ENCODE measurements at places on chromosomes 6 and 20.

DNA sequence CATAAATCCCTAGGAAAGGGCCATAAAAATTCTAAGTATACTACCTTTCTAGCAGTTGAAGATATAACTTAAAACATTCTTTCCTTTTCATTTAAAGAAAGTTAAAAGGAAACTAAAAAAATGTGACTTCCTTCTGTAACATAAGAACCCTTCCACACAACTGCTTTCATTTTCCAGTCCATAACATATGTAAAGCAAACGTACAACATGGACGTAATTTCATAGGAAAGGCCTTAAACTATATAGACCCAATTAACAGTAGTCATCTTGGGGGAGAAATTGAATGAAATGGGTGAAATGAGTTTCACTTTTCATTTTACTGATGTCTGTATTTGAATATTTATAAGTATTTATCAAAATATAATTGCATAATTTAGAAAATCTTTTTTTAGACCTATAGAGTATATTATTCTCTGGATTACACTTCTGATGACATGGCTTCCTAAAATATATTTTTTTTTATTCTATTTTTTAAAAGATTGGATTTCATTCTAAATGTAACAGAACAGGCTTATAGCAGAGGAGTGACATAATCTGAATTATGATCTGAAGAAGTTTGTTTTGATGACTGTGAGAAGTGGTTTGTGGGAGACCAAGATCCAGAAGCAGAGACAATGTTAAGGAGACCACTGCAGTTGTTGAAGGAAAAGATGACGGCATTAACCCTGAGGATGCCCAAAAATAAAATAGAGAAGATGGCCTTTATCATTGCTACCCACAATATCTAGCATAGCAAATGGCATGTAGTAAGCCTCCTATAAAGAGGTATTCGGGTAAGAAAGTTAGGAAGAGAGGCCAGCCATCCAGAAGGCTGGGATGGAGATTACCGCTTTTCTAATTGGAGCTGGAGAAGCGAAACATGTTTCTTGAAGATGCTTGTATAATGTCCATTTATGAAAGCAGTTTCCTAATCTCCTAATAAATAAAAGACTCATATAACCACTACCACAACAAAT lies 260.4 kb downstream of the PTPRK start:
- DNase-seq, result no peak

DNA sequence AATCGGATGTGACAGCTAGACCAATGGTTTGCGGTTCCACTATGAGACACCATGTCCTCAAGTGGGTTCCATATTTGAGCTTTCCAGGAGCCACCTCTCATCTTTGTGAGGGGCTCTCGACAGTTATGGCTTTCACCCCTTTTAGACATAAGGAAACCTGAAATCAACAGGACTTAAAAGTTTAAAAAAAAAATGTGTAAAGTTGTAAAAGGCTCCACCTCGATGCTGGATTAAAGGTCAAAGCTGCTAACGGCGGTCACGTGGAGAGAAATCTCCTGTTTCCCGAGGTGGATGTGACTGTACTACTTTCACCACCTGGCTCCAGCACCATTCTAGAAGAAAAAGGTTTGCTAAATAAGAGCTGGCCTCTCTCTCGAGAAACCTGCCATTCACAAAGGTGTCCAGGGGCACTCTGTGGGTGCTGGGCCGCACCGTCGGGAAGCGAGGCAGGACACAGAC lies 542 bp downstream of the ATP5F1E start:
- no peak for DNase-seq

DNA sequence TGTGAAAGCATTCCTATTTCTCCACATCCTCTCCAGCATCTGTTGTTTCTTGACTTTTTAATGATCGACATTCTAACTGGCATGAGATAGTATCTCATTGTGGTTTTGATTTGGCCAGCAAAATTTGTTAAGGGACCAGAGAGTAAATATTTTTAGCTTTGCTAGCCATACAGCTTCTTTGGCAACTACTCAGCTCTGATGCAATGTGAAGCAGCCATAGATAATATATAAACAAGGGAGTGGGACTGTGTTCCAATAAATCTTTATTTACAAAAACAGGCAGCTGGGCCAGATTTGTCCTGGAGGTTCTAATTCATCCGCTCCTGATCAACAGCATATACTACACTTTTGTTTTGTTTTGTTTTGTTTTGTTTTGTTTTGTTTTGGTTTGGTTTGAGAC lies 202.9 kb downstream of the ZNF217 start:
- no peak for DNase-seq

- DNase-seq, result no peak
These were observed 36.7 kb upstream of the AKIRIN2 start for GRCh38 chr6:87738744-87739143.

GRCh38 chr6:90497411-90497810 lies 89.5 kb downstream of the MAP3K7 start:
- DNase-seq, result no peak

GRCh38 chr6:48535582-48536009 lies 424.6 kb upstream of the PTCHD4 start:
- peak; percentile 79 for DNase-seq

DNA sequence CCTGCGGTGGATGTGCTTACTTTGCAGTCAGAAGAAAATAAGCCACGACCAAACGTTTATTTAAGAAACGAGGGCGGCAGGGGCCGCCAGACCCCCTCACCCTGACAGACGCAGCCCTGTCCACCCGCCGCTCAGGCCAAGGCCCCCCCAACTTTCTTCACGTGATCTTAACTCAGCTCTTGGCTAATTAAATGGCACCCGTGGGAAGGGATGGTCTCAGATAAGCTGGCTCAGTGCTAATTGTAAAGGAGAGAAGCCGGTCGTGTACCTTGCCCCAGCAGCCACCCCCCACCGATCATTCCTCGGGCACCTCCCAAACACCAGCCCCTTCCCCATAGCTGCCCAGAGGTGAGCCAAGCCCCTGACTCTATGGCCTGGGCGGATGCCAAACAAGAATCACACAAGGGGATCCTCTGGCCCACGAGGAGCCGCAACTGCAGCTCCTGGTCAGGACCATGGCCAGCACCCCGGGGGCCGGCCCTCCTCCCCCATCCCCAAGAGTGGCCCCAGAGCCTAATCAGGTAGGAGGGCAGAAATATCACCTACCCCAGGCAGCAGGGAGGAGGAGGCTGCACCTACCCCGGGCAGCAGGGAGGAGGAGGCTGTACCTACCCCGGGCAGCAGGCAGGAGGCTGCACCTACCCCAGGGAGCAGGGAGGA lies 11.2 kb downstream of the KCNQ2 start:
- no peak for DNase-seq

DNA sequence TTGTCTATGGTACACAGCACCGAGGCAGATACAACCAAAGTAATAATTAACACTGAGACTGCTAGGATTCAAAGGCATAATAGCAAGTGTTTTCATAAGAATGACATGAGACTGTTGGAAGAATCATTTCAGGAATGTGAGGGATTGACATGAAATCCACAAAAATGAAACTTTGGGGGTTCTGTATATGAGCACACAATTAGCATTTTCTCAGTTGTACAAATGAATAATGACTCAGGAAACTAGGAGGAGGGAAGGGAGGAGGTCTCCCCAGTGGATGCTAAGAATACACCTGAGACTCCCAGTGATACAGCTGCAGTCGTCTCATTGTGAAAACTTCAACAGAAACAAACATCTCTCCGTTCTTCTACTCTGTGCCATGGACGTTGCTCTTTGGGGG lies 428.4 kb upstream of the PLCB4 start:
- DNase-seq, result no peak

DNA sequence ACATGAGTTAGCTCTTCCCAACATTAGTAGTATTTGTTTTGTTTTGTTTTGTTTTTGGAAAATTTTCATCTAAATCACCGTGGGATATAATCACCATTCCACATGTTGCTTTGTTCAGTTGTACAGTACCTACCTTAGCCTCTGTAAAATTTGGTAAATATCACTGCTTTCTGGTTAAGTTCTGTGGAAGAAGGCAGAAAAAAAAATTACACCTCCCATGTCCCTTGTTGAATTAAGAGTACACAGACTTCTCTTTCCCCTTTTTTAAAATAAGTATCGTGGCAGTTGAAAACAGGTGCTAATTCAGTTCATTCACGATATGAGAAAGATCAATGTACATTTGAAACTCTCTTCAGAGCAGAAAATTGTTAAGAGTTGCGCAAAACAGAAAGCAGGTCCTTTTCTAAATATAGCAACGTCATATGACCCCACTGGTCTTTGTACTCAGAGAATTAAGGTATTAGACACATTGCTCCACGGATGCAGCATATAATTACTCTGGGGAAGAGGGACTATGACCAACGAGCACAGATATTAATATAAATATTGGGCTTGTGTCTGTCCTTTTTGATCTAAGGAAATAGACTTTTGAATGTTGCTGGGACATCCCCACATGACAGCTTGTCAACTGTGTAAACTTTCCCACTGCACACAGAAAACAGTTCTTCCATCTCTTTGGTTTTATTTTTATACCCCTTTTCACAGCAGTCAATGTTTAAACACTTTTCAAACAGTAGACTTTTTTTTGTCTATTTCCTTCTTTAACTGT lies 58.6 kb upstream of the ZNF217 start:
- no peak for DNase-seq

DNA sequence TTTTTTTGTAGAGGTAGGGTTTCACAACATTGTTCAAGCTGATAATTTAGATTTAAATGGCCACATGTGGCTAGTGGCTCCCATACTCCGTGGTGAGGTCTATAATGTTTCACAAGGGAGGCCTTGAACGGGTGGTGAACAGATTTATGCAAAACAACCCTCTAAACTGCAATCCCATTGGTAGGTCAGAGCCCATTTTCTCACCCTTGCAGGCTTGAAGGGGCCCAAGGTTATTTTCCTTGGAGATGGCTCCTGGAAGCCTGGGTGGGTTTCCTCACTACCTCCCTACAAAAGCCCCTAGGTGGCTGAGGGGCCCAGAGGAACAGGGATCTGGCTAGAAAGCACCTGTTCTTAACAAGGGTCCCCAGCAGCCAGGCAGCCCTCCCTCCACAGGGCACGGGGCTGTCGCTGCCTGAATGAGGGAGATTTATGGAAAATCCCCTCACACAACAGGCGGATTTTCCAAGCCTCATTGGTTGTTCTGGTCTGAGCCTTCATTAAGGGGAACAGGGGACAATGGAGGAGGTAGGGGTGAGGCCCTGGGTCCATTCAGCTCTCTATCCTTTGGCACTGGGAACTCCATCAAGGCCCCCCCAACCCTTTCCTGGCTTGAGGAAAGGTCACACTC lies 64.6 kb downstream of the VEGFA start:
- no peak for DNase-seq

Measured in RCC 7860 (cell line).